ENCODE measurements at places on chromosomes 5 and 9.

DNA sequence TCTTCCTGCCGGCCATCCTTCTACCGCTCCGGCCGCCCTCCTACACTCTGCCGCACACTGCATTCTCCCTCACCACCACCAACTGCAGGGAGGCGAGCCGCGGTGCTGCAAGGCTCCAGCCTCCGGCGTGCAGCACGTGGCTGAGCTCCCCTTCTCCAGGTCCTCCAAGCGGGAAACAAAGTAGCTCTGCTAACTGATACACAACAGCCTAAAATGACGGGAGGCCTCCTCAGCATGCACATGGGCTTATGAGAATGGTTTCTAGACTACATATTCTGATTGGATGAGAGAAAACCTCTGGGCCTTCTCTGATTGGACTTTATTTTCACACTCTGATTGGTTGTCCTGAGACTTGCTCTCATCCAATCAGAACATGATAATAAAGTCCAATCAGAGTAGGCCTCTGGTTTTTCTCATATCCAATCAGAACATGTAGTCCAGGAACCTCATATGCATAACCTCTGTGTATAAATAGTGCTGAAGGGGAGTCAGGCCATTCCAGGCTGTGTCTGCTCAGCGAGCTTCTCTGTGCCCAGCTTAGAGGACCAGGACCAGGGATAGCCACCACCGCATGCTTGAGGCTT is 27.0 kb upstream of the ZNF354B start:
- DNase-seq, result no peak

DNA sequence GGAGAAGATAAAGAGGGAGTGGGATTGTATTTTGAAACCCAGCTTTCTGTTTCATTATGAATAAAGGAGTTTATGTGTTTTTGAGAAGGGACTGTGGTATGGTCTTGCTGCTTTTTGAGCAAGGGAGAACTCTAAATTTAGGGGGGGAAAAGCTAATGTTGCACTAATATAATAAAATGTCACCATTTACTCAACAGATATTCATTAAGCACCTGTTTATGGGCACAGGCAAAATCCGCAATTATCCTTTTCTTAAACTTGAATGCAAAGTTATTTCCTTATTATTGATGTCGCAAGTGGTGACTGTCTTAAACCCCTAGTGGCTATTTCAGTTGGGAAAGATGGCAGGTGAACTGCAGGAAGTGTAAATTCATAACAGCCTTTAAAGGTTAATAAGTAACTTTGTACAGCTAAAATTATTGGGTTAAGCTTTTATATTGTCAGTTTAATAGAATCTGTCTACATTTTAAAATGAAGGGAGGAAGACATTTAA is 1.5 kb downstream of the CDC42SE2 start:
- no peak for DNase-seq

DNA sequence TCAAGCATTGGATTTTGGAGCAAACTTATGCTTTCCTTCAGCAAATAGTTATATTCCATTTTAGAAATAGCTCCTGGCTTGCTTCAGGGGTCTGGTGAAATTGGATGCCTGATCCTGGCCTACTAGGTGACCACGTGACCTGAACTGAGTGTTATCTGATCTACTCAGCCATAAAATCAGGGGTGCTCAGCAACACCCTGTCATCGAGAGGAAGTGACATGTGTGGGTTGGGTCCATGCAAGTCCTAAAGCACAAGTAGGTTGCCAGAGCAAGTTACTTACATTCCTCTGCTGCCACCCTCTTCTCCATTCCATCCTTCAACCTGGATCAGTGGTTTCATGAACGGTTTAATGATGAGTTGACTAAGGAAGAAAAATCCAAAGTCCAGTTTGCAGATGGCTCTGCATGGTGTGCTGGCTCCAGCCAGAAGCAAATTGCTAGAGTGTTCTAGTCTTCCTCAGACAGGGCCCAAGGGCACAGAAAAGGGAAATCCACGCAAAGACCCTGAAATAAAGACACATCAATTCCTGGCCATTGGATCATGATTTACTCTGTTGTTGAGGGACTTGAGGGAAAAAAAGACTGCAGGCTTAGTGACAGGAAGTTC is 2.8 kb upstream of the FAM193B start:
- DNase-seq, result no peak

DNA sequence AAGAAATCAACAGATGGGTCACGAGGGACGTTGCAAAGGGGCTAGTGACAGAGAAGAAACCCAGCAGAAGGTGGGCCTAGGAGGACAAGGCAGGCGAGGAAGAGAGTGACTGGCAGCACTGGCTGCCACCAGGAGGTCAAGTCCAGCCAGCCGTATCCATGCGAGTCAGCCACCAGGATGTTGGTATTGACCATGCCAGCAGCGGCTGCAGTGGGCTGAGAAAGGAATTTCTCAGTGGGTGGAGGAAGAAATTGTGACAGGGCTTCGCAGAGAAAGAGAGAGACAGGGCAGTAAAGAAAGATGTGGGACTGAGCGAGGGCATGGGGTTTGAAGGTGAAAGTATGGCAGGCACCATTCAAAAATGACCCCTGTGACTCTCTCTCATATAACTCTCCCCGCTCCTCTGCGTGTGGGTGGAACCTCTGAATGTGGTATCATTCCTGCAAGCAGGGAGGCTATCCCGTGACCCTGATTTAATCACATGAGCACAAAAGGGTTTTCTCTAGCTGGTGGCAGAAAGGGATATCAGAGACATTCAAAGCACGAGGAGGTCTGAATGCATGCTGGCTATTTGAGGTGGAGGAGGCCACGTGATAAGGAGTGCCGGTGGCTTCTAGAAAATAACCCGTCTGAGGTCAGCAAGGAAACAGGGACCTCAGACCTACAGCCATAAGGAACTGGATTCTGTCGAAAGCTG is 45.4 kb upstream of the FBXW11 start:
- no peak for DNase-seq
